ENCODE measurements at places on chromosomes 12 and 14.

GRCh38 chr14:70698288-70698687 lies 56.6 kb downstream of the TTC9 start:
- peak; percentile 72 for DNase-seq

DNA sequence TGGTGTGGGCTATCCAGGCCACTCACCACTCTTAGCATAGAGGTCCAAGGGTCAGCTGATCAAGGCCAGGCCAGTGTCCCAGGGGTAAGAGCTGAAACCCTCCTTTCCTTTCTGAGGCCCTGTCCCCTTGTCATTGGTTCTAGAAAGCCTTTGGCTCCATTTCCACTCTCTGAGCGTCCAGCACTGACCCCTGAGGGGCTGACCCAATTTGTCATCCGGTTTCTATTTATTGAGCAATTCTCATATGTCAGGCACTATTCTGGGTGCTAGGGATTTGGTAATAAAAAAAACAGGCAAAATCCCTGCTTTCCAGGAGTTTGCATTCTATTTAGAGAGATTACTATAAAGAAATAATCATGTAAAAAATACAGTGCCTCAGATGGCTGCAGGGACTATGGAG lies 3.4 kb downstream of the KRT77 start:
- no peak for DNase-seq

DNA sequence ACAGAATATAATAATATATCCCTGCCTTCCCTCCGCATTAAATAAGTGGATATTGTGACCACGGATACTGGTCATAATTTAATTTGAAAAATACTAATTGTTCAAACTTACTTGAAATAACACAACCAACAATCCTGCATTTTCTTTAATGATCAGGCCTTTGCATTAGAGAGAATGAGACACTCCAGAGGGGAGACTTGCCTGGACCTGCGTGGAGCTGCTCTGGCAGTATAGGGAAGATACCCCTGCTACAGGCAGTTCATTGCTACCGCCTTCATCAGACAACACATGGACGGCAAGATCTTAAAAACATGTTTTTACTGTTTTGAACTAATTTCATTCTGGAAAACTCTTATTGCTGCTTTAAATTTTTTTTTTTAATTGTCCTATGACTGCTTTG lies 211.0 kb upstream of the FAR2 start:
- DNase-seq = no peak

DNA sequence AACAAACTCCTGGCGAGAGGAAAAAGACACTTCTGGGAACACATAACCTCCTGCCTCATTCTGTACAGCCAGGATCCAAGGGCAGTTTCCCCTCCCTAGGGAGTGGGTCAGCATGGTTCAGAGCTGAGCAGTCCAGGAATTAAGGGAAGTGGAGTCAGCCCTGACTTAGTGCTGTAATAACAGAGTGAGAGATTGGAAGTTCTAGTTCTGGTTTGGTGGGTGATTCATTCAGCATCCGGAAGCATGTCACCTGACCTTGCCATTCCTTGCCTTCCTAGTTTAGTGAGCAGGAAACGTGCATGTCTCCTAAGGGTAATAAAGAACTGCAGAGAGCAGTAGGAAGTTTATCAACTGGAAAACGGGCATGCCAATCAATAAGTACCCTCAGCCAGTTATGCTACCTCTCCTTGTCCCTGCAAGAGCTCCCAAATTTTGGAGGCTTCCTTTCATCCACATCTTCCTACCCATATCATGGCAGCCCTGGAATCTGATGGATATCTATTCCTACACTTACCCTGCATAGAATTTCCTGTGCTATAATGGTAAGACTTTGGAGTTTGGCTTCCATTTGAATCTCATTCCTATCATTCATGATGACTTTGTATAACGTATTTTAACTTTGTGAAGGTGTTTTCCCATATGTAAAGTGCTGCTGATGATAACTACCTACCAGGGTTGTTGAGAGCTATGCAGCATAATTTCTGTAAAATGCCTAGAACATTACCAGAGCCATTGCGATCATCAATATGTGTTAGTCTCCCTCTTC lies 28.5 kb upstream of the MAGOHB start:
- DNase-seq = peak; percentile 76

- no peak for DNase-seq
Observed at GRCh38 chr12:127358888-127359287, 908.1 kb upstream of the TMEM132C start.

DNA sequence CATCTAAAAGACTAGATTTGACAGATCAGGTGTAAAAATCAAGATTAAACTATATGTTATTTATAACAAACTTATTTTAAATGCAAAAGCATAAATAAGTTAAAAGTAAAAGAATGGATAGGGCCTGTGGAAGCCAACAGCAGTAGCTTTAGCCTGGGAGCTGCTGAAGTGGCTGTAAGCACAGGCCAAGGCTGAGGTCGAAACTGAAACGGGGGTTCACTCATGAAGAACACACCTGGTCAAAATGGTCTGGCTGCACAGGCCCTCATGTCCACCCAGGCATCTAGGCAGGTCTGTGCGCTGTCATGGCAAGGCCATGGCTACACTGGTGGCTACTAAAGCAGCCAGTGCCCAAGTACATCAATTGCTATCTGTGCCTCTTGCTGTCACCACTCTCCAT lies 23.1 kb downstream of the CATSPERB start:
- DNase-seq = no peak

GRCh38 chr14:23539248-23540140 lies 12.1 kb downstream of the ZFHX2 start:
- DNase-seq = peak; percentile 46

- DNase-seq = no peak
Observed at GRCh38 chr12:115388139-115388538, 704.2 kb upstream of the TBX3 start.

- DNase-seq = no peak
Observed at GRCh38 chr12:79532907-79533288, 157.9 kb downstream of the PAWR start.

- no peak for DNase-seq
Observed at GRCh38 chr12:93748672-93749383, 71.7 kb downstream of the CRADD start.

DNA sequence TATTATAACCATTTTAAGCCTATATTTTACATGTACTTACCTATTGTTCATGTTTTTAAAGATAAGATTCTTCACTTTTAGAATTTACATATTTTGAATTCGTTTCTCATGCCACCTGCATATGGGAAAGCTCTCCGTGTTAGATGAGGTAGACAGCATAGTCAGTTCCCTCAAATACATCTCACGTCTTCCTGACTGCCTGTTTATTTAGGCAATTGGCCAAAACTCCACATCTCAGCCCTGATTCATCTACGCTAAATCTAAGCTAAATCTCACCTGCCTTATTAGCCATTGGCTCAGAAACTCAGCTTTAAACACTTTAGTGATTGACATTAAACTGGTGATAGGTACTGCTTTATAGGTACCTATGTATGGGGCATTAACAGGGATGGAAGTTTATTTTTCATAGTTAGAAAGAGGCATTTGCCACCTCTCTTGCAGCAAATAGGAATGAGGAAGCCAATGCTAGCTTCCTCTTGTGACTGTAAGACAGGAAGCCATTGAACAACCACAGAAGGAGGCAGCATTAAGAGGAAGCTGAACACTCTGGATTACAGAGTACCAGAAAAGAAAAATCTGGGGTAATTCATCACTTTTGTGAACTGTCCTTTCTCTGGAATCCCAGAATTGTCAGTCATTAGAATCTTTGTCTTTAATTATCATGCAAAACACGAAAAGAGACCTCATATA lies 111.9 kb downstream of the LRFN5 start:
- DNase-seq = no peak

GRCh38 chr12:112852810-112853209 lies 54.0 kb upstream of the OAS1 start:
- DNase-seq = no peak

DNA sequence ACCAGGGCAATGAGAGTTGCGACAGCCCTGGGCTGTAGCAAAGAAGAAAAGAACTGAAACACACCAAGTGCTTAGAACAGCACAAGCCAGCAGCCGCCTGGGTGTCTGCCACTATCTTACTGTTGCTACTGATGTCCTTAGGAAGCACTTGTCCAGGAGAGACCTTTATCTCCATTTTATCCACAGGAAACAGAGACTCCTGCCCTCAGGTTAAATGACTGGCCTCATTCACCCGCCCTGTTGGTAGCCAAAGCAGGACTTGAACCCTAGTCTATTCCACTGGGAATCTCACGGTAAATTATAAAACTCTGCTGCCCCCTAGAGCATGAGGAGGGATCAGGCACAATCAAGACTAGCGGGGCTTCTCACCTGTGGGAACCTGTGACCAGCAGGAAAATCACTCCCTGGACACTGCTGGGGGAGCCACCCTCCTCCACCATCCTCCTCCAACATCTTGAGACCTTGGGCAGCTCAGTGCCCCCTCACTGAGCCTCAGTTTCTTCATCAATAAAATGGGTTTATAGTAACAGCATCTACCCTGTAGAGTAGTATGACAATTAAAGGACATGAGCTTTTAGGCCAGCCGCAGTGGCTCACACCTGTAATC lies 20.5 kb upstream of the TESC start:
- no peak for DNase-seq

DNA sequence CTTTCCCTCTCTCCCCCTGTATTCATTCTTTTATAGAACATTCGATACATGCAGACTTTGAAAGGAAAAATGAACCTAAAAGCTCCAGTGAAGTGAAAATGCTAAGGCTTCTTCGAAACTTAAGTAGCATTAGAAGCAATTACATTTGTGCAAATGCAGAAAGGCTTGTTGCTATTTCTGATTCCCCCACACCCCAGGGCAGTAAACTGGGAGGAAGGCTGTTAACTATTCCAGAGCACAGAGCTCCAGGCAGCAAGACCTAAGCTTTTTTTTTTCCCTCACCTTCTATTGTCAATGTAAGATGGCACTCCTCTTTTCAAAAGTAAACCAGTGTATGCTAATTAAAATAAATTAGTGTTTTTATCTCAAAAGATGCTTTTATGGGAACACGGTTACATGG lies 448.9 kb upstream of the TBX3 start:
- DNase-seq = no peak

DNA sequence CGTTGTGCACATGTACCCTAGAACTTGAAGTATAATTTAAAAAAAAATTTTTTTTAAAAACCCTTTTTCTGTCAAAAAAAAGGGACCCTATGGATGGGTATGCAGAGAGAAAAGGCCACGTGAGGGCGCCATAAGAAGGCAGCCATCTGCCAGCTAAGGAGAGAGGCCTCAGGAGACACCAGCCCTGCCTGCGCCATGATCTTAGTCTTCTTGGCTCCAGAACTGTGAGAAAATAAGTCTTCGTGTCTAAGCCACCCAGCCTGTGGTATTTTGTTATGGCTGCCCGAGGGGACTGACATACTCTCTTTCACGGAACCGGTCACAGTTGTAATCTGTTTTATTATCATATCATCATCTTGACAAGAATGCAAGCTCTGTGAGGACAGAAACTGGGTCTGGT lies 174.8 kb downstream of the EFCAB11 start:
- DNase-seq = peak; percentile 15

GRCh38 chr14:64444984-64445845 lies 20.1 kb upstream of the AKAP5 start:
- DNase-seq = peak; percentile 67

- peak; percentile 85 for DNase-seq
Observed at GRCh38 chr14:102363182-102363943, 622 bp downstream of the TECPR2 start.

DNA sequence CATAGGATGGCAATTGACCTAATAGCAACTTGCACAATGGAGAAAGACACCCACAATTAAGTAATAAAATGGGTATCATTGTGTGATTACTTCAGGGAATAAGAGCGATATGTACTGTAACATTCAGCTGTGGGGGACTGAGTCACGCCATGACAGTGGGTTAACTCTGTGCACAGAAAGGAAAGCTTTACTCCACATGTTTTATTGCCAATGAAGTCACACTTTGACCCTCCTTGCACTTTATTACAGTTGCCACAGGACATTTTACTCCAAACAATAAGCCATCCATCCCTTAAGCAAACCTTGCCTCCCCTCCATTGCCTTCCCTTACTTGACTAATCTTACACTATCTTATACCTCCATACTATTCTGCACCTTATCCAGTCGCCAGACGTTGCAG lies 403.1 kb downstream of the VRK1 start:
- DNase-seq = no peak

- DNase-seq = no peak
Observed at GRCh38 chr12:82926630-82927029, 239.9 kb downstream of the TMTC2 start.

DNA sequence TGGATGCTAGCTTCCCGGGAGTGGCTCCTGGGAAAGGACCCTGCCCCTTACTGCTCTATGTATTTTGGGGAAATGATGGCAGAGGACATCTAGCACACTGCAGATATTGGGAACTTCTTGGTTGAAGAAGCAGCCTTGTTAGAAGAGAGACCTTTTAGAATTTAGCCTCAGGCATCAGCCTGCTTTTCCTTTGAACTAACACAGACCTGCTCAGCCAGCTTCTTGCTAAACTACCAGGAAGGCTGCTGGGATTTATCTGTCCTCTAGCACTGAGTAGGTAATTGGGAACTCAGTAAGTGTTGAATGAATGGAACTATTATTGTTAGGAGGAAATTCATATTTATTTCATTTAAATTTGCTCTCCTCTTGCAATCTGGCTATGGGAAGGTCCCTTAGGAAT lies 77.3 kb downstream of the DRAM1 start:
- no peak for DNase-seq

DNA sequence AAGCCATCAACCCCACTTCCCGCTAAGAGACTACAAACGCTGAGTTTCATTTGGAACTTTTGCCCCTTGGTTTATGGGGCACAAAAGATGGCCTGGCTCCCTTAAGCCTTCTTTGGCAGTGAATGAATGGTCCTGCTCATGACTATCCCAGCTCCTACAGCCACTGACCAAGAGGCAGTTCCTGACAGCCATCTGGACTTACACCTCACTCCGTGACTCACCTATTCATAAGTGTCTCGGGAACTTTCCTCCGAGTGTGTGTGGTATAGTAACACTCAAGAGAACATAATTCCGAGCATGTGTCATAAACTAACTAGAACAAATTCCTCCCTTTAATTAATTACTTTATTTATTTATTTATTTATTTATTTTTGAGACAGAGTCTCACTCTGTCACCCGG lies 51.9 kb upstream of the NUDT4 start:
- peak; percentile 95 for DNase-seq

DNA sequence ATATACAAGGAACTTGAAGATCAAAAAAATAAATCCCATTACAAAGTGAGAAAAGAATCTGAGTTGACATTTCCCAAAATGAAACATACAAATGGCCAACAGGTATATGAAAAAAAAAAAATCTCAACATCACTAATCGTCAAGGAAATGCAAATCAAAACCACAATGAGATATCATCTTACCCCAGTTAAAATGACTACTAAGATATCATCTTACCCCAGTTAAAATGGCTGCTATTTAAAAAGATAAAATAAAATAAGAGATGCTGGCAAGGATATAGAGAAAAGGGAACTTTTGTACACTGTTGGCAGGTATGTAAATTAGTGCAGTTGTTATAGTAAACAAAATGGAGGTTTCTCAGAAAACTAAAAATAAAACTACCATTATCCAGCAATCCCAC lies 44.4 kb downstream of the PLEKHG7 start:
- no peak for DNase-seq
